ENCODE measurements at places on chromosomes 16 and 17.

DNA sequence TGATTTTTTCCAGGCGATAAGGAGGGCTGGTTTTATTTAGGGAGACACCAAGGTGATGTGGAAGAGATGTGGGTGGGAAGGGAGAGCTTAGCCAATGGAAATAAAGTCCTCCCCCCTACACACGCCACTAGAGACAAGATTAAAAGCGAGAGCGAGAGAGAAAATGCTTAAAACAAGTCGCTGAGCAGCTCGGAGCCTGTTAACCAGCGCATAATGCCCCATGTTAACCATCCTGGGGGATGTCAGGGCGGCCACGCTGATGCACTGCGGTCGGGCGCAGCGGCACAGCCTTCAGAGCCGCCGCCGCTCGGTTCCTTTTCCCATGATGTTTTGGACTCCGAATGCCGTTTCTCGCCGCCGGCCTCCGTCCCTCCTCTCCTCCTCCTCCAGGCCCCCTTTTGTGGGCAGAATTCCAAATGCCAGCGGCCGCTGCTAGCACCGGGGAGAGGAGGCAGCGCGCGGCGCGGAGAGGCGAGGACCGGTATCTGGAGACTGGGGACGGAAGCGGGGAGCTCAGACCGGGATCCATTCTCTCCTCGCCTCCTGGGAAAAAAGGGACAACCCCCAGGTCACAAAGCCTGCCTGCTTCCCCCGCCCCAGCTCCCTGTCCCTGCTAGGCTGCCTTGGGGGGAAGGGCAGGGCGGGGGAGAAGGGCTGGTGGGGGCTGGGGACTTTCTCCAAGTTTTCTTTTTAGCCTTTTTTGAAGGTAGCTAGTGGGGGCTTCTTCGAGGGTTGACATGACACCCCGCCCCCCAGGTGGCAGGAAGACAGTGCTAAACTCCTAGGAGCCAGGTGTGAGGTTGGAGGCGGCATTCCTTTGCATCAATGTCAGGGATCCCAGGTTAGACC, 98.1 kb upstream of the CCL2 start:
- no peak for DNase-seq

GRCh38 chr17:64410750-64411490, 20.3 kb upstream of the PECAM1 start:
- DNase-seq: no peak

DNA sequence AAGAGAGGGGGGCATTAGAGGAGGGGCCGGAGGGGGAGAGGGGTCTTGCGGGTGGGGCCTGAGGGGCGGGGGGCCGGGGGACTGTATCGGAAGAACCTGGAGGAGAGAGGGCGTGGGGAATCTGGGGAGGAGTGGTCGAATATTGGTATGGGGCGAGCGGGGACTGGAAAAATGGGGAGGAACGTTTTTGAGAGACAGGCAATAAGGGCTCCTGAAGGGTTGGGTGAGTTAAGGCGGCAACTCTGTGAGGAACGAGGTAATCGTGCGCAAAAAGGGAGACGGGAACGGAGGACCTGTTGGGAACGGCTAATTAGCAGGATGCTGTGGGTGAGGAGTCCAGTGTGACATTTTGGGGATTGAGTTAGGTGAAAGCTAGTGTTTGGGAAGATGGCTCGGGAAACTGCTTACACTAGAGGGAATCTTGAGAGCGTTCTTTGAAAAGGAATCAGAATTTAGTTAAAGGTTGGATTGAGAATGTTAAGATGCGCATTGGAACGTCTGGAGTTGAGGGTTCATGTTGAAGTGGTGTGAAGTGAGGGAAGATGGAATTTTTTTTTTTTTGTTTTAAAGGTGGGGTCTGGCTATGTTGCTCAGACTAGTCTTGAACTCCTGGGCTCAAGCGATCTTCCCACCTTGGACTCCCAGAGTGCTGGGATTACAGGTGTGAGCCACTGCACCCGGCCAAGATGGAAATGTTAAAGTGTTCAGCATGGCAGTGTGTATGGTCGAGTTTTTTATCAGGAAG, 662 bp downstream of the WIPF2 start:
- no peak for DNase-seq

- no peak for DNase-seq
Measured at GRCh38 chr17:39979893-39980350, 685 bp upstream of the PSMD3 start.

DNA sequence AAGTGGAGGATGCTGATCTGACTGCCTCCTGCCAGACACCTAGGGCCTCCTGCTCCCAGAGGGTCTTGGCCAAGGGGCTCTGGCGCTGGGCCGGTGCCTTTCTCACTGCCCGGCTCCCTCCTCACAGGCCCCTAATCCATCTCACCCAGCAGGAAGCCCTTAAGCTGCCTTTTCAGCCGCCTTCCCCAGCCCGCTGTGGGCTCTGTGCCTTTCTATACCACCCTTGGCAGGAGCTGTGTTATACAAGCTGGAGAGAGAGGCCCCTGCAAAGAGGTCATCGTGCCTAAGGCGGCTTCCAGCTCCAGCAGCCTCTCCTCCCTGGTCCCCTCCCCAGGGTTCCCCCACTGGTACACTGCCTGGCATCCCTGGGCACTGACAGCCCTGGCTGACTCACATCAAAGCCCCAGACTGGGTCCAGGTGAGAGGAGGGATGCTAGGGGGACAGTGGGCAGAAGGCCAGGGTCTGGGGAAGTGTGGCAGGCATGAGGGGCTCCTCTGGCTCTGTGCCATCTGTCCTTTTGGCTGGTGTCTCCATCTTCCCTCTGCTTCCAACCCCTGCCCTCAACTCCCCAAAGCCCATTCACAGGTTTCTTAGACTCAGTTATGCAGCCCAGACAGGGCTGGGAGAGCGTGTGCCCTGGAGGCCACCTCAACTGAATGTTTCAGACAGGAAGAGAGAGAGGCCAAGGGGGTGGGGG, 15.3 kb upstream of the FZD2 start:
- DNase-seq: no peak

- DNase-seq: no peak
Measured at GRCh38 chr17:49914664-49915063, 54.3 kb upstream of the DLX4 start.

GRCh38 chr16:17229766-17230165, 241.0 kb downstream of the XYLT1 start:
- DNase-seq: no peak

- DNase-seq: no peak
Measured at GRCh38 chr16:4933433-4933832, 3.5 kb downstream of the PPL start.

DNA sequence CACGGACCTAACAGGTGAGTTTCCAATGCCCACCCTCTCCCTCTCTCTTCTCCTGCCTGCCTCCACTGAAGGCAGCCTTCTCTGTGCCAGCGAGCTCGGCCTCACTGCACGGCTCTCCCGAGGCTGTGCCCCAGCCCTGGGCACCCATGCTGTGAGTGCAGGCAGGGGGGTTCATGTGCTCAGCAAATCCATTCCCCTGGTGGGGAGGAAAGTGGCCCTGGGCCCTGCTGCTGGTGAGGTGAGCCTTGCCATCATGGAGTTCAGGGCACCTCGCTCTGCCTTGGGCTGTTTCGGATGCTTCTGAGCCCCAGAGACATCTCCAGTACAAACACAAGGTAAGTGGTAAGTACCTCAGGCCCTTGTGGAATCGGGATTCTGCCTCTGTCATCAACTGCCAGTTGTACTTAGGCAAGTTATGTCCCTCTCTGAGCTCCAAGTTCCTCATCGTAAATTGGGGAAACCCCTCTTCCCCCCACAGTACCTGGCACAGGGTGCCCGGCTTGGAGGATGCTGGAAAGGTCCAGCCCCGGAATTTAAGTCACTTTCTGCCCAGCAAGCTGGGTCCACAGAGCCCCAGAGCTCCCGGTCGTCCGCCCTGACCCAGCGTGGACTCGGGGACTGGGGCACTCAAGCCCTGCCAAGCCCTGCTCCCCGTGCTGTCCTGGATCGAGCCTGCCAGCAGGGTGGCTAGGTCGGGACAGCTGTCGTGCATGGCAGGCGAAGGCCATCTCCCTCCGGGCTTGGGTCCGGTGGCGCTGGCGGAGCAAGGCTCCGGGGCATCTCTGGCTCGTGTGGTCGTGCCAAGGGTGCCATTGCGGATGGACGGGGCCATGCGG, 684 bp upstream of the NUDT16L1 start:
- DNase-seq: peak; percentile 11

GRCh38 chr17:13182854-13183253, 165.0 kb upstream of the ELAC2 start:
- DNase-seq: no peak

GRCh38 chr16:59252317-59252716, 518.2 kb upstream of the GOT2 start:
- DNase-seq: no peak

GRCh38 chr17:14352136-14352535, 51.3 kb downstream of the HS3ST3B1 start:
- DNase-seq: no peak

- no peak for DNase-seq
Measured at GRCh38 chr16:67154578-67155294, 3.9 kb upstream of the B3GNT9 start.

DNA sequence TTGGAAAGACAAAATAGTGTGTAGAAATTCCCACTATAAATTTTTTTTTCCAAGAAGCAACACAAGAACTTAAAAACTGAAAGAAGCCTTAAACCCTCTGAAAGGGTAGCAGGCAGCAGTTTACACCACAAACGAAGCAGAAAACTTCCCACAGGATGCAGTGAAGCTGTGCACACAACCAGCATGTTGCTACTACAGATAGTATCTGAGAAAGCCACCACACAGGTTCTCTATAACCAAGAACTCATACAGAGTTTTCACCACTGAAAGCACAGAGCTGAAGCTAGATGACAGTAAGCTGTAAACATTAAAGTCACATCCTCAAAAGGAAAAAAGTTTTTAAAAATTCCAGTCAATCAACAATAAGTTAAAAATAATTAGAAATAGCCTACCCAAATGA, 333.6 kb upstream of the MON1B start:
- no peak for DNase-seq

- no peak for DNase-seq
Measured at GRCh38 chr16:48591976-48592375, 18.0 kb downstream of the N4BP1 start.

DNA sequence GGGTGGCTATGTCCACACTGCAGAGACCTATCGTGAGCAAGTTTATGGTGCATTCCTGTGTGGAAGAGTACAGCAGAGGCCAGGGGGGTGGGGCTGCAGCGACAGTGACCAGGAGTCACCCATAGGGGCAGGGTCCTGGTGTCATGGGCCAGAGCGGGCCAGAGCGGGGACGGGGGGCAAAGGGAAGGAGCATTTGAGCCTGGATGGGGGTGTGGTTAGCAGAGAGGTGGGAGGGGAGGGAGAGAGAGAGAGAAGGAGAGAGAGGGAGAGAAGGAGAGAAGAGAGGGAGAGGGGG, 17.8 kb downstream of the JPH3 start:
- DNase-seq: no peak

DNA sequence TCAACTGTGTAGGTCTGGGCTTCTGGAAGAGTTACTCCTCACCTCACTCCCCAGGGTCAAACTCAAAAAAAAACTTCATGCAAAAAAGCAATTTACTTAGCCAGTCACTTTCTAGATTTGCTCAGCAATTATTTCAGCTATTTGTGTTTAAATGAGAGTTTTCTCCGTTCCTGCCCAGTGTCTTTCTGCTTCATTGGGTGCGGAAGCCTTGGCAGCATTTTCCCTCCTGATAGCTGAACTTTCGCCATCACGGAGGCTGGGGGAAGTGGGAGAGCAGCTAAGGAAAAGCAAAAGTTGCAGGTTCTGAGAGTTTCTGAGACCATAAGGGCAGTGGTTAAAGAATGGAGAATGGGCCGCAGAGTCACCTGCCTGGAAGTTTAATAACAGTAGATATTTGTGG, 287.1 kb upstream of the DYNLRB2 start:
- no peak for DNase-seq

GRCh38 chr16:22739077-22739476, 74.9 kb upstream of the HS3ST2 start:
- no peak for DNase-seq

GRCh38 chr17:5598457-5598856, 14.1 kb upstream of the NLRP1 start:
- no peak for DNase-seq

DNA sequence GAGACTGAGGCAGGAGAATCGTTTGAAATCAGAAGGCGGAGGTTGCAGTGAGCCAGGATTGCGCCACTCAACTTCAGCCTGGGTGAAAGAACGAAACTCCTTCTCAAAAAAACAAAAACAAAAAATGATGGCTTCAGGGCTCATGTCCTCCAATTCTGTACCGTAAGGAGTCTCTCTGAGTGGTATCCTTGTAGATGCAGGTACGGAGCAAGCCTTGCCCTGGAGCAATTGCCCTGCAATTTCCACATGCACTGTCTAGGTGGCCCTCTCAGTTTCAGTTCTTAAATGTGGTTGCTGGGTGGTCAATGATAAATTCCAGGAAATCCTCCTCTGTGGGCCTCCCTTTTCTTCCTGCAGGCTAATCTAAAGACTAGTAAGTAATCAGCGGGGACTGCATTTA, 10.6 kb downstream of the TMEM238L start:
- no peak for DNase-seq

DNA sequence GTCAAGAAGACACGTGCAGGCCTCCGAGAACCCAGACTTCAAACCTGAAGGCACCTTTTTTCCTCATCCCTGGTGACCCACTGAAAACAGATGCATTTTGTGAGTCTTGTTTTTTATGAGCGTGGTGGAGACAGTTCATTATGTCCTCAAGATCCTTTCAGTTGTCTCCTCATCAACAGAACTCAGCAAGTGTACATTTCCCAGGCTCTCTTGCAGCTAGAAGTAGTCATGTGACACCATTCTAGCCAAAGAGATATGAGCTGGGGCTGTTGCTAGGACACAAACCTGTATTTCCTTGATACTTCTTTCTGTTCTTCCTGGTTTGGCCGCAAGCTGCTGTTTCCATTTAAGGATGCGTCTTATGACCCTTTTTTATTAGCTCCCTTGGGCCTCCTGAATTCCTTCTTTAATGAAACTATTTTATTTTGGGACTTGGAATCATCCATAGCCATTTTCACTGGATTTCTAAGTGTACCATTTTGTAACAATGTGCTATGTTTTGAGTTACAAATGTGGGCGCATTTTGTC, 135.7 kb upstream of the FOXF1 start:
- no peak for DNase-seq

GRCh38 chr17:33521784-33522183, 228.7 kb upstream of the ASIC2 start:
- DNase-seq: no peak

DNA sequence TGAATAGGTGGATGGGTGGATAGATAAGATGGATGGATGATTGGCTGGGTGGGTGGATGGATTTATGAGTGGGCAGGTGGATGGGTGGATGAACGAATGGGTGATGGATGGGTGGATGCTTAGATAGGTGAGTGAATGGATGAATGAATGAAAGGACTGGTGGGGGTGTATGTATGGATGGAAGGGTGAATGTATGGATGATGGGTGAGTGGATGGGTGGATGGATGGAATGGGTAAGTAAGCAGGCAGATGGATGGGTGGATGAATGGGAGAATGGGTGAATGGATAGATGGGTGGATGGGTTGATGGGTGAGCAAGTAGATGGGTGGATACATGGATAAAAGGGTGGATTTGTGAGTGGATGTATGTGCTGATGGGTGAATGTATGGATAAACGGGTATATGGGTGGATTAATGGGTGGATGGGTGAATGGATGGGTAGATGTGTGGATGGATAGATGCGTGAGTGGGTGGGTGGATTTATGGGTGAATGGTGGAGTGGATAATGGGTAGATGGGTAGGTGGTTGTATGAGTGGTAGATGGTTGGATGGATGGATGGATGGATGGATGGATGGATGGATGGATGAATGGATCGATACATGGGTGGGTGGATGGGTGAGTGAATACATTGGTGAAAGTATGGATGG, 682.6 kb downstream of the HS3ST4 start:
- no peak for DNase-seq
